ENCODE measurements at places on chromosomes 2 and 18.
A peak's percentile ranks its signal among the peaks of the same experiment; 100 is the strongest.

- DNase-seq = no peak
Measured at GRCh38 chr18:27008575-27008974, 143.1 kb upstream of the AQP4 start.

GRCh38 chr2:10830203-10830602, 17.6 kb upstream of the PDIA6 start:
- no peak for DNase-seq

DNA sequence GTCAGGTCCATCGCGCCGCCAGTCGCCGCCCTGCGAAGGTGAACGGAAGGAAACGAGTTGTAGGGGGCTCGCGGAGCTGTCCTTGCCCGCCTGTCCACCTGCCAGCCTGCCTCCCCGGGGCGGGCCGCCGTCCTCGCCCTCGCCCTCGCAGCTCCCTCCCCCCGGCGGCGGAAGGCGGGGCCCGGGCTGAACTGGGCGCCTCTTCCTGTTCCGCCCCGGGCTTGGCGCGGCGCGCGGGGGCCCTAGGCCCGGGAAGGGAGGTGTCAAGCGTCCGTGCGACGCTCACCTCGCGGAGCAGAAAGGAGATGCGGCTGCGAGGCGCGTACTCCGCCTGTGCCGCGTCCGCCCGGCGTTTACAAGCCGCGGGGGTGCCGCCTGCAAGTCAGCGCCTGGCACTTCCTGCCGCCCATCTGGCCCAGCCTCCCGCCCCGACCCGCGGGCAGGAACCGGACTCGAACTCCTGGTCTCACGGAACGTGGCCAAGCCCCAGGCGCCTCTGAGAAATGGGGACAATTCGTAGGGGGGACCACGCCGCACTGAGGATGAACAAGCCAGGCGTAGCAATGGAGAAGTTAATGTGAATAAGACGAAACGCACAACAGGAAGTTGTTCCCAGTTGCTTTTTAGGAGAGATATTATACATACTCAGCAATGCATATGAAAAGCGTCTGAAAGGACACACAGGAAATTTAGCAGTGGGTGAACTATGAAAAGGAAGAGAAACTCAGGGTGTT, at the start of gene CNPPD1:
TSS of gene CNPPD1 (minus strand) at position 108 of the 734 bp plus-strand sequence. CDS start at position 11, 97 bp downstream.
- no peak for DNase-seq

- DNase-seq = peak; percentile 59
Measured at GRCh38 chr2:160294339-160294803, 94.3 kb upstream of the ITGB6 start.

GRCh38 chr2:74646834-74647482, 1.2 kb downstream of the M1AP start:
- no peak for DNase-seq

GRCh38 chr18:39840856-39841481, 2114.1 kb upstream of the PIK3C3 start:
- no peak for DNase-seq

GRCh38 chr18:76566987-76567386, 71.9 kb upstream of the ZNF516 start:
- no peak for DNase-seq

DNA sequence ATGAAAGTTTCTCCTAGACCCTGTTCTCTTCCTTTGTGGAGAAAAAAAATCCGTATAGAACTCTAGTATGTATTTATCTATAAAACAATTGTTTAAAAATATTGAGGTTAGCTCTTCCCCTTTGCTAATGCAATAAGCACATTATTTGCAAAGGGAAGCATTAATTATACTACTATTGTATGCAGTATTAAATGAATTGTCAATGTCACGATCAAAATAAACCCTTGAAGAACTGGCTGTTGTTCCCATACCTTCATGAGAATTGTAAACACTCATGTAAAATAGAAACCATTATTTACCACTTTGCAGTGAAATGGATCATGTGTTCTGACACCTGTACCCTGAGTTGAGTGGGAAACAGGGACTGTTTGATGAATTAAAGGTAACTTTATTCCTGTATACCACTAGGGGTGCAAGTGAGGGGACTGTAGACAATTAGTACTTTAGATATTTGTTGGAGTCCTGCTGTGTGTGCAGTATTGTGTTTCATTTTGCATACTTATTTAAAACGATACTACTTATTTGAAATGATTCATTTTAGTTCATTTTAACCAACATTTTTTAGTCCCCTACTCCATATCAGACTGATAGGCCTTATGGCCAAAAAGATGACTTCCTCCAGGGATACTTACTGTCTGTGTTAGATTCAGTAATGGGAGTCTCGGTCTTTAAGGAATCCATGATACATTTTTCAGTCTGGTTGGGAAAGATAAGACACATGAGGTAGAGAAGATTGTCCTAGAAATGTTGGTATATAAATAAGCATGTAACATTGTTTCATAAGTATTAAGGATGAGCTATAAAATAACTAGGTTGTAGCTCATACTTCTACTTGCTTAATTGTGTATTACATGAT, 7.9 kb downstream of the PKP4 start:
- DNase-seq = no peak

DNA sequence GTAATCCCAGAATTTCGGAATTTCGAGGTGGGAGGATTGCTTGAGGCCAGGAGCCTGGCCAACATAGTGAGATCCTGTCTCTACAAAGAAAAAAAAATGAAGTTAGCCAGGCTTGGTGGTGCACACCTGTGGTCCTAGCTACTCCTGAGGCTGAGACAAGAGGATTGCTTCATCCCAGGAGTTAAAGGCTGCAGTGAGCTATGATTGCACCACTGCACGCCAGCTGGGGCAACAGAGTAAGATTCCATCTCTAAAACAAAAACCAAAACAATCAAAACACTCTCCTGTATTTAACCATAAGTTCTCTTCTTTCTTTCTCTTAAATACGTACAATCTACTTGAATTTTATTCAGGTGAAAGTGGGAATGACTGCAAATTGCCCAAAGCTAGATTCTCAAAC, 33.8 kb upstream of the NEDD4L start:
- DNase-seq = no peak

- peak; percentile 87 for DNase-seq
Measured at GRCh38 chr2:207253666-207254345, 88.1 kb upstream of the KLF7 start.

GRCh38 chr18:33538418-33539042, 39.5 kb upstream of the ASXL3 start:
- DNase-seq = no peak

DNA sequence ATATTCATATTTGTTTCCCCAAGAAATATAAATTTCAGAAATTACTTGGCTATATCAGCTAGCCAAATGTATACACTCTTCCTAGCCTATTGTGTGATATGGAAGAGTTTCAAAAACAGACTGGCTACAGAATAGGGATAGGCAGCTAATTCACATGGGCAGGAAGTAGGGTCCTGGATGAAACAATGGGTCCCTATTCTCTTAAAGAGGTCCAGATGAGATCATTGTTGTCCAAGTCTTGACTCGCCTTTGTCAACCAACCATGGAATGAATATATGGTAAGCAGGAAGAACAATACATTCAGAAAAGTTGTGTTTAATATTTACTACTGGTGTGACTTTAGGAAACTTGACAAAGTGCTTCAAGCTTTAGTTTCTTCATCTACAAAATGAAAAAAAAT, 319.9 kb downstream of the NBAS start:
- no peak for DNase-seq

- DNase-seq = no peak
Measured at GRCh38 chr2:56372071-56372656, 188.4 kb downstream of the CCDC85A start.

DNA sequence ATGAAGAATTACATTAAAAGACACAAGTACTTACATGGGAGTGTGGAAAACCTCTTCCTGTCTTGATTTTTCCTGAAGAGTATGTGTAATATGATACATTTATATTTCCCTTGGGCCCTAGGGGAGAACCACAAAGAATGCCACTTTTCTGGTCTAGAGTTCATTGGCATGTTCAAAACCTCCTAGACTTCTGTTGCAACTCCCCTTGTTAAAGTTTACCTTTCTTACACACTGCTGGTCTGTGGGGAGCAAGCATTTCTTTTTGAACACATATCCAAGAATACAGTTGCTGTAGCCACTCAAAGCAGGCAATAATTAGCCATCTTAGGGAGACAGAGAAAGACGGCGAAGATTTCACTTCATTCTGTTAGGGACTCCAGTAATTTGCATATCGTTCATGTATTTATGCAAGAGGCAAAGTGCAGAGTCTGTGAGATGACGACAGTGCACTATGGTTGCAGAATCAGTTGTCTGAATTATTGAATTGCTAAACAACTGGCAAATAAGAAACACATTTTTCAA, 103.5 kb downstream of the NOL4 start:
- no peak for DNase-seq

- DNase-seq = no peak
Measured at GRCh38 chr2:164496421-164496820, 124.9 kb downstream of the GRB14 start.

- DNase-seq = no peak
Measured at GRCh38 chr2:86003967-86004366, 101.7 kb downstream of the POLR1A start.

DNA sequence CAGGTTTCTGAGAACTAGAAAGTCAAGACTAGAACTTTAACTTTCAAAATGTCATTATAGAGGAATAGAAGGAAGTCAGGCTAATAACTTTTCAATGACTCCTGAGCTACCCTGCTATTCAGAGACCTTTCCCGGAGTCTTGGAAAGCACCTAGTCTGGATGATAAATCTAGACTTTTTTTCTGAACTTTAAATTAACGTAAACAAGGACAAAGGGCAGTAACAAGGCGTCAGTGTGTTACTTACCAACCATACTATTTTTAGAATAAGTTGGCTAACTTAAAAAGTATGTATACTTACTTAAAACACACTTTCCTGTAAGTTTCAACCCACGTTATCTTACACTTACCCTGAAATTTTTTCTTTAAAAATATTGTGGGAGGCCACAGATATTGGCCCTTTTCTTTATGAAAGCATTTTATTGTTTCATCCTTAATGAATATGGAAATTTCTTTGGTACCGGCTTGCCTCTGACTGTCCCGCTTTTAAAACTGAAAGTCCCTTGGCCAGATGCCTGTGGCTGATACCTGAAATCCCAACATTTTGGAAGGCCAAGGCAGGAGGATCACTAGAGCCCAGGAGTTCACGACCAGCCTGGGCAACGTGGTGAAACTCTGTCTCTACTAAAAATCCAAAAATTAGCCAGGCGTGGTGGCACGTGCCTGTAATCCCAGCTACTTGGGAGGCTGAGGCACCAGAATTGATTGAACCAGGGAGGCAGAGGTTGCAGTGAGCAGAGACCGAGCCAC, 9.7 kb downstream of the PMAIP1 start:
- DNase-seq = no peak

DNA sequence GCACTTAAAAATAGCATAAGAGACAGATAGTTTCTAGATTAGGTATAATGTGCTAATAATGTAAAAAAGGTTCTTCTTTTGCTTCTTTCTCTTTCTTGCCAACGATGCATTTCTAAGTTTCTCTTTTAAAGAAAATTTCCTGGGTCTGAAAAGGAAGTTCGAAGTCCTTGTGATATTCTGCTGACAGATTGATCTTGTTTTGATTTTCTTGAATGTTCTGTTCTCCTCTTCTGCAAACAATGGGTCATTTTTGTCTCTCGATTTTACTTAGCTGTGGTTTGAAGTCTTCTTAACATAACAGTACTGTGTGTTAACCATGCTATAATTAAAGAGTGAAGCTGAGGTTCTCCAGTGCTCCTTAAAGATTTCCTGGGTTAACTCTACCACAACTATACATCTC, 61.1 kb upstream of the ACYP2 start:
- DNase-seq = no peak

- peak; percentile 32 for DNase-seq
Measured at GRCh38 chr2:226211439-226211838, 588.2 kb downstream of the IRS1 start.

- no peak for DNase-seq
Measured at GRCh38 chr2:11862049-11862448, 115.6 kb downstream of the LPIN1 start.

DNA sequence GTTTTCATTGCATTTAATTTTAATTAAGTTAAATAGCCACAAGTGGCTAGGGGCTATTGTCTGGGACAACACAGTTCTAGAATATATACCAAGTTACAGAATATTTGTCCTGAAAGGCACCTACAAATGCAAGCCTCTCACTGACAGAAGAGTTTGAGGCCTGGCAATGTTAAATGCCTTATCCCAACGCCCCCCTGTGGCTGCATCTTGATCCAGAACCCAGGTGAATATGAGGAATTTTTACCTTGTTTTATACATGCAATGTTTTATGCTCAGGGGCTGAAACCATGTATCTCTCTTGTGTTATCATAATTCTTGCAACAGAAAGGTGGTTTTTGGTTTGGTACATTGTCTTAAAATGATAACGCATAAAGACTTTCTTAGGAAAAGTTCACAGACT, 71.8 kb upstream of the SEC11C start:
- no peak for DNase-seq

DNA sequence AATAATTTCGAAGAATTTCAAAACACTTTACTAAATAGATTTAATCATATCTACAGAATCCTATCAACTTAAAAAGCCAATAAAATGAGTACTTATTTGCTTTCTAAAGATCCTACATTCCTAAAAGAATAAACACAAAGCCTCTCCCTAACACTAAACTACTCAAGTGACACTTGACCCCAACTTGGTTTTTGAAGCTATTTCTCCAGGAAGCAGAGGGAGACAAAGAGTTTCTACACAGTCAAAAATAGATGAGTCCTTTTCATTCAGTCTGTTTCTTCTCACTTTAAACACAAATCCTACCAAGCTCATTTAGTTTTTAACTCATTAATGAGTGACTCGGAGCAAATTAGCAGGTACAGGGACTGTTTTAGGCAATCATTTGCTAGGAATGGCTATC, 2.1 kb downstream of the ATL2 start:
- no peak for DNase-seq

DNA sequence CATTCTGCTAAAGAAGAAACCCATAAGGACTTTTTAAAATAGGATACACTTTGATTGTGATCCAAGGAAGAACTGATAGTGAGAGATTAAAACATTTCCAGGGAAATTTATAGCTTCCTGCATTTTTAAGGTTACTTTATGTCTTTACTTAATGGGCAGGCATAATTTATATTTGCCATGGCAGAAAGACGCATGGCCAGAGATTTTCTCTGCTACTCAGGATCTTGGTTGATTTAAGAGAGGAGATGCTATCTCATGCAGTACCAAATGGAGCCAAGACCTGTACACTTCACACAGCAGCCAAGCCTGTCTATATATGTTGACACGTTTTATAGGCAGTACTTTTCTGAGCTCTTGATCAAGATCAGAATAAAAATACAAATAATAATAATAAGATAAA, 60.9 kb upstream of the NT5C1B start:
- DNase-seq = no peak

GRCh38 chr2:238924032-238924431, 76.1 kb downstream of the TWIST2 start:
- DNase-seq = no peak
